ENCODE measurements at places on chromosomes 7 and 10.

DNA sequence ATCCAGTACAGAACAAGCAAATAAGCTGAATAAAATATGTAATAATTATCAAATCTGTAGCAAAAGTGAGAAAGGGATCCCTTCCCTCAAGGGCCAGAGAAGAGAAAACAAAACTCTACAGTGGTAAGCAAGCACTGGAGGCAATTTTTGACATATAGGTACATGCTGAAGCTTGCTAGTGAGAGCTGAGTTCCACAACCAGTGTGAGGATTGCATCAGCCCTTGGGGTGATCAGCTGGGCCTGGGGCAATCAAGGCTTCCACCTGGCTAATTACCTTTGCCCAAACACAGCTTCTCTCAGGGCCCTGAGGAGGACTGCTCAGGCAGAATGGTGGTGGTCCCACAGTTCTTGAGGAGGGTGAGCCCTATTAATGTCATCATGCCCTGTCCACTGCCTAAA lies 134.4 kb upstream of the DLX6 start:
- DNase-seq, result no peak

GRCh38 chr7:99036546-99037111 lies 107.3 kb downstream of the SMURF1 start:
- no peak for DNase-seq

DNA sequence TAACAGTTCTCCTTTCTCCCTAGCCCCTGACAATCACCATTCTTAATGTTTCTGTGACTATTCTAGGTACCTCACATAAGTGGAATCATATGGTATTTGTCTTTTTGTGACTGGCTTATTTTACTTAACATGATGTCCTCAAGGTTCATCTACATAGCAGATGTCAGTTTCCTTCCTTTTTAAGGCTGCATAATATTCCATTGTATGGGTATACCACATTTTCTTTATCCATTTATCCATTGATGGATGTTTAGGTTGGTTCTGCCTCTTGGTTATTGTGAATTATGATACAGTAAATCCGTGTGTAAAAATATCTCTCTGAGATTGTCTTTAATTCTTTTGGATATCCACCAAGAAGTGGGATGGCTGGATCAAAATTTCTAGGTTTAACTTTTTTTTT lies 13.2 kb downstream of the BBS9 start:
- DNase-seq, result no peak

DNA sequence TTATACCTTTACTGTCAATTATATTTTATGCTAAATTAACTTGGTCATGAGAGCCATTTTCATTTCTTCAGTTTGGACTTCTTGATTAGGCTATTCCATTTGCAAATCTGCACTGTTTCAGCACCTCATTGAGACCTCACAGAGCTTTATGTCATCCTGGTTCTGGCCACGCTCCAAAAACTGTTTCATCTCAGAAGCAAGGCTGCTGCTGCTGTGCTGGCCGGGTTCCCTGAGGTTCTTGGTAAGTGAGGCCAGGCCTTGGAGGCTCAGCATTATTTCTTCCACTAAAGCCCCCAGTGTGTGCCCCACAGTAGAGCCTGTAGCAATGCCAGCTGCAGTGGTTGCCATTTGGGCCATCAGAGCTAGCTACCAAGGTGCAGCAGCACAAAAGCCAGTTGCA lies 7.8 kb upstream of the ZNF485 start:
- no peak for DNase-seq

- no peak for DNase-seq
These were observed 32.1 kb downstream of the IGF2BP3 start for GRCh38 chr7:23438171-23438570.

DNA sequence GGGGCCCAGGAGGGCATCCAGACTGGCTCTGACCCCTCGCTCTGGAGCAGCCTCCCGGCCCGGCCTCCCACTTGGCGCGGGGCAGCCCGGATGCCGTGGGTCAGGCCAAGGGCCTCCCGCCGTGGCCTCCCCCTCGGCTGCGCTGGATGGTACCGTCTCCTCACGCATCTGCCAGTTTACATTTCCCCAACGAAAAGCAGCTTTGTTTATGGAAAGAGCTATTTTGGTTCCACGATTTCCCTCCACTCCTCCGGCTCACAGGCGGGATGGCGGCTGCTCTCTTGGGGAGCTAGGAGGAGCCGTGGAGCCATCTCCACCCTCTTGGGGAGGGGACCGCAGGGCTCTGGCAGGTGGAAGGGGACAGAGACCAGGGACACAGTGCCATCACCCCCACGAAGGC lies 93.2 kb upstream of the MYL10 start:
- DNase-seq, result no peak

DNA sequence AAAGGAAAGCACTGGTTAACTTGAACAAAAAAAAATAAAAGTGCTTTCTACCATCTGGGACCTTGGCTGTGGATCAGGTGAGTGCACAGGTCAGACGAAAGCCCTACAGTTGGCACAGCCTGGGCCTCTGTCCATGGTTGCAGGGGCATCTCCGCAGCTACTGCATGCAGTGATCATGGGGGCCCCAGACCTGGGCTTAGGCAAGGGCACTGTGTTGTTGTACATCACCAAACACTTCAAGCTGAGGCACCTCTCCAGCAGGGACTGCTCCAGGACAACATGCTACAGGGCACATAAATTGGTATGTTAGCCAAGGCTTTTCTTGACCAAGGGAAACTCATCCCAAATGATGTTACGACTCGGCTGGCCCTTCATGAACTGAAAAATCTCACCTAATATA lies 23.5 kb downstream of the KLHL7 start:
- DNase-seq, result no peak

GRCh38 chr7:136134503-136134902 lies 157.3 kb upstream of the MTPN start:
- no peak for DNase-seq

- no peak for DNase-seq
These were observed 6.5 kb upstream of the SNX10 start for GRCh38 chr7:26284995-26285632.

GRCh38 chr7:121235201-121235600 lies 93.6 kb upstream of the WNT16 start:
- DNase-seq, result no peak

DNA sequence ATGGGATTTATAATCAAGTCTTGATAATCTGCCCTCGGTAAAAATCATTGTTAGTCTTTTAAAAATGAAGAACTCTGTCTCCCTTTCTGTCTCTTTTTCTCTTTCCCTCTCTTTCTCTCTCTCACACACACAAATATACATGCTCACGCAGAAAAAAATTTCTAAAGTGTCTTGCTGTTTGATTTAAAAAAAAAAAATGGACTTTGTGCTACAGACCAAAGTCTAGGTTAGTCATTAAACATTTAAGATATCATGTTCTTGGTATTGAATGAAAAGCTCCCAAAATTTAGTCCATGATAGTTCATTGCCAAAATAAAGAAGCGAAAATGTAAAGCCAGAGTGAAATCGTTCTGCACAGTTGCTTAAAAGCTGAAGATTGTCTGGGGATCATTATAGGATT lies 665.8 kb downstream of the SORCS1 start:
- no peak for DNase-seq

GRCh38 chr10:107492389-107492788 lies 327.9 kb upstream of the SORCS1 start:
- DNase-seq, result no peak

DNA sequence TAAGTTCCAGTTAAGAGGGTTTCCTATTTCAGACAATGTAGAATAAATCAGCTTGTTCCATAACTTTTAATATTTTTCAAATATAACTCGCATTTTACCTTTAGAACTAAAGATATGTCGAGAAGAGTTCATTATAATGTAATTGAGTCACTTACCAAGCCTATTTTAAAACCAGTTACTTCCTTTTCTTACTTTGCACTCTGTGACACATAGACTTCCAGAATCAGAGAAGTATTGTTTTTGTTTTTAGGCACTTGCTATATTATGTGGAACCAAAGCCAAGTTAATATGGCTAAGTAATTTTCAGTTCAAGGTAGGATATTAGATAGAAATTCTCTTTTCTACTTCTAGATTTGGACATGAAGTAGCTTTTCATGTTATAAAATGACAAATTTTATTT lies 182.7 kb upstream of the PRPS1L1 start:
- no peak for DNase-seq

- no peak for DNase-seq
These were observed 44.3 kb downstream of the INSYN2A start for GRCh38 chr10:127151981-127152699.

- no peak for DNase-seq
These were observed 199.0 kb downstream of the GPR37 start for GRCh38 chr7:124566583-124566982.

- no peak for DNase-seq
These were observed 74.1 kb upstream of the KCNMA1 start for GRCh38 chr10:77711683-77712049.
